ENCODE measurements at places on chromosomes 12 and 14.
A peak's percentile ranks its signal among the peaks of the same experiment; 100 is the strongest.

DNA sequence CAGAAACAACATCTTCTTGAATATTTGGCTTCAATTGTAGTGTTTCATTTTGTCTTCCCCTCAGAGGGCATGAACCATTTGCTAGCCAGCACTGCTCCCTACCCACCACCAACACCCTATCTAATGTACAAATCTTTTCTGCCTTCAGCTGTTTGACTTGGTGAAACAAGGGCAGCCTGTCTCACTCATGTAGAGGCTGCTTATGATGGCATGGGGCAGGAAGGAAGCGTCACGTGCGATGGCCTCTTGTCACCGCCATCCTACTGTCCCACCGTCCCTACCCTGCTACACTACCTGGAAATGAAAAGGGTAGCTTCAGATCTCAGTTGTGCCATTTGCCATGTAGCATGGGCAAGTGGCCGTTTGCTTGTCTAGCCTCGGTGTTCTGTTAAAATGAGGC lies 29.9 kb upstream of the LRTM2 start:
- no peak for DNase-seq

DNA sequence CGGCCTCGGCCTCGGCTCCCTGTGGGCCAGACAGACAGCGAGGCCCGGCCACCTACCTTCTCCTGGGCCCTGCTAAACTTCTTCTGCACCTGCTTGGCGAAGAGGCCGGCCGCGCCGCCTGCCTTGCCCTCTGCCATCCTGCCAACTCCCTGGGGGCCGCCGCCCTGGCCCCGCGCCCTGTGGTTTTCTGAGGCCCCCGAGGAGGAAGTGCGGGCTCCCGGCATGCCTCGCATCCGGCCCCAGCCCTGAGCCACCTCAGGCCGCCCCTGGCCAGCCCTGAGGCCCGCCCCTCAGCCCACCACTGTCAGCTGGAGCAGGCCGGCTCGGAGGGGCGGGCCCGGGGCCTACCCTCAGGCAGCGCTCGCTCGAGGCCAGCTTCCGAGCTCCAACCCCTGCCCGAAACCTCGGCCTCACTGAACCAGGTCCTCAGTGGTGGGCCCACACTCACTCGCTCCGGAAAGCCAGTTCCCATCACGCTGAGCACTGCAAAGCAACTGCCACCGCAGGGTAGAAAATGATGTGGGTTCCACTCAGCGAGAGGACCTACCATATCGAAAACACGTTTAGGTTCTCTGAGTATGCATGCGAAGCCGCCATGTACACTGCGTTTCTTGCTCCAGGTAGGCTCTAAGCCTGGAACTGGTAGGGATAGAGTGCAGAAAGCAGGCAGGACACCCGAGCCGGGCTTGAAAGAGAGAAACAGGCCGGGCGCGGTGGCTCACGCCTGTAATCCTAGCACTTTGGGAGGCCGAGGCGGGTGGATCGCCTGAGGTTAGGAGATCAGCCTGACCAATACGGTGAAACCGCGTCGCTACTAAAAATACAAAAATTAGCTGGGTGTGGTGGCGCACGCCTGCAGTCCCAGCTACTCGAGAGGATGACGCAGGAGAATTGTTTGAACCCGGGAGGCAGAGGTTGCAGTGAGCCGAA lies at the start of gene BIN2:
BIN2 (minus strand) TSS at position 209 of the 930 bp plus-strand sequence; CDS start at position 137, 72 bp downstream.
- DNase-seq, result no peak

DNA sequence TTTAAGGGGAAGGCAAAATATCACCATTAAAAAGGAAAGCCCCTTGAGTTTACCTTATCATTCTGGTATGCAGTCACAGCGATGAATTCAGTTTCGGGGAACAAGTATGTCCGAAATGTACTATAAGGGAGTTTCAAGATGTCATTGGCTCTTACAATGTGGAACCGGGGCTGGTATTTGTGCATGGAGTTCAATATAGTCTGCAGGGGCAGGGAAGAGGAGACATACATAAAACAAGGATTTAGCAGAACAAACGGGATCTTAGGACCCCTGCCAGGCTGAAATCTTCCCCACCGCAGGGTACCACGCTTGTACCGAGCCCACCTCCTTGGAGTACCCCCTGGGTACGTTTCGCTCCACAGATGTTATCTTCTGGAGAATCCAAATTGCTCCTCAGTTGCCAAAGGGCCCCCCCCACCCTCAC lies 4.5 kb downstream of the TBX3 start:
- no peak for DNase-seq

DNA sequence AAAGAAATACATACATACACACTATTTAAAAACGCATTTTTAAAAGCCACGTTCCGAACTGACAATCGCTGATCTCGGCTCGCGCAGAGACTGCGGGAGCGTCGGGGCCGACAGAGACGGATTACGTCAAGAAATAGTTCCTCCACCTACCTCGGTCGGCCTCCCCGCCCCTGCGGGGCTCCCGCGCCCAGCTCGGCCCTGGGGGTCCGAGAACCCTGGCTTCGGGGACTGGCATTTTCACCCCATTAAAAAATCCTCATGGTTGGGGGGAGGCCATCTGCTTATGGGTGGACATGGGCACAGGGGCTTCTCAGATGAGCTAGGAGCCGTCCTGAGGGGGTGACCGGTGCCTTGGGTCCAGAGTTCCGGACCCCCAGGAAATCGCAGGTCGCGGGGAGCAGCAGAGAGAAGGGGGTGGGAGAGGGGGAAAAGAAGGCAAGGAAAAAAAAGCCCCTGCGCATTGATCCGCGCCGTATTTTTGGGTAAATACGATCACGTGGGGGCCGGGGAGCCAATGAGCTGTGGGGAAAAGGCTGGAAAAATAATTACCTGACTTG lies 324 bp upstream of the HOXC9 start:
- no peak for DNase-seq

DNA sequence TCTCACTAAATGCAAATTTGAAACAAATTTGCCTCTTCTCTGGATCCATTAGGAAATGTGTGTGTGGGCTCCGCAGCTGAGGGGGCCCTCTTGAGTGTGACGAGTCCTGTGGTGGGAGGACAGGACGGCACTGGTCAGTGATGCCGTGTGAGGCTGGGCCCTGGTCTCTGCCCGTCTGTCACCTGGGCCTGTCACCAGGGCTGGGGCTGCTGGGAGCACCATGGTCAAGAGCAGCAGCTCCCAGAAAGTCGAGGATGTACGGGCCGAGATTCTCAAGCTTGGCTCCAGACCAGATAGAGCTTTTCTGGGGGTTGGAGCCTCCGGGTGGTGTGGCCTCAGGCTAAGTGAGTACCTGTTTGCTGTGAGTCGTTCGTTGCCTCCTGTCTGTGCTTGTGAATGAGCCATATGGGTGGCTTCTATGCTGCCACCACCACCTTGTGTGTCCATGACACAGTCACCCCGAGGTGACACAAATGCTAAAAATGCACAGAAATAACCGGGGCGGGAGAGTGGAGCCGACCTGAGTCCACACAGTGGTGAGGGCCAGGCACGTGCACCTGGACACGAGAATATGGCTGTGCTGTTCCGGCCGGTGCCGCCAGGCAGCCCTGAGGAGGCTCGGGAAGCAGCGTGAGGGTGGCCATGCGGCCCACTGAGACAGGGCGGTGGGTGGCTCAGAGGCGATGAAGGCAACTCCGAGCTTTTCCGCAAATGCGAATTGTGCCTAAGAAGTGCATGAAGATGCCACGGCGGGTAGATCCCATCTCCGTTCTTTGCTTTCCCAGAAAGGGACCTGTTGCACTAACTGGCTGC lies 8.7 kb downstream of the PGAM5 start:
- no peak for DNase-seq

DNA sequence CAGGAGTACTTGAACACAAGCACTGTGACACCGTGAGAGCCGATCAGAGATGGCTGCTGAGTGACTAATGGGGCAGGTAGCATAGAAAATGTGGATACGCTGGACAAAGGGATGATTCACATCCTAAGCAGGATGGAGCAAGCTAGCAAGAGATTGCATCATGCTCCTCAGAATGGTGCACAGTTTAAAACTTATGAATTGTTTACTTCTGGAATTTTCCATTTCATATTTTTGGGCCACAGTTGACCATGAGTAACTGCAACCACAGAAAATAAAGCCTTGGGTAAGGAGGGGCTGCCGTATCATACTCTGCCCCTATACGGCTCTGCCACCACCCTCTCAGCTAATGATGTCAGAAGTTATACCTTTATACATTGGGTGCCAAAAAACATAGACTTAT lies 23.3 kb upstream of the MARK3 start:
- DNase-seq, result peak; percentile 55

DNA sequence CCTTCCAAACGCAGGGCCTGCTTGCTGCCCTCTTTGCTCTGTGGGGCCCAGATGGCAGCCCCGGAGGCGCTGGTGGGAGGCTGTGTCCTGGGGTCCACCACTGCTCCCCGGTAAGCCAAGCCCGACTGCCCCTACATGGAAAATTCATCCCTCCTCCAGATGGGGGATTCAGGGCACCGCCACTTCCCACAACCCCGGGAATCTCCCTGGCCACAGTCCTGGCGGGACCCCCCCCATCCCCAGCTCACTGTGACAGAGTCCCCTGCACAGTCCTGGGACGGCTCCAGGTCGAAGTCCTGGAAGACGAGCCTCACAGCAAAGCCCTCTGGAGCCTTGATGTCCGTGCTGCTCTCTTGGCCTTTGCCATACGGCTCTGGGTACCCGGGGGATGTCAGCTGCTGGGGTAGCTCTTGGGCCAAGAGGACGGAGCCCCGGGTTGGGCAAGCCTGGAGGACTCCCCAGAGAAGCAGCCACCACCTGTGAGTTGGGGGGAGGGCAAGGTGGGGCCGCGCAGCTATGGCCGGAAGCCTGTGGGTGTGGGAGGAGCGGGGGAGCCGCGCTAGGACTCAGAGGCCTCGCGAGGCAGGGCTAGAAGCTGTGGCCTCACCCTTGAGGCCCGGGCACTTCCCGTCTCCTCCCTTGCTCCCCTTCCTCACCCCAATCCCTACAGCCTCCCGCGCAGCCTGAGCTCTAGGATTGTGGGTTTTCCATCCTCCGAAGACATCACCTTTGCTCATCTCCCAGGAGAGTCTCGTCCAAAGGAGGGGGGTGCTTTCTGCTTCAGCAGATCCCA lies 815 bp downstream of the C1RL start:
- DNase-seq, result peak; percentile 39

DNA sequence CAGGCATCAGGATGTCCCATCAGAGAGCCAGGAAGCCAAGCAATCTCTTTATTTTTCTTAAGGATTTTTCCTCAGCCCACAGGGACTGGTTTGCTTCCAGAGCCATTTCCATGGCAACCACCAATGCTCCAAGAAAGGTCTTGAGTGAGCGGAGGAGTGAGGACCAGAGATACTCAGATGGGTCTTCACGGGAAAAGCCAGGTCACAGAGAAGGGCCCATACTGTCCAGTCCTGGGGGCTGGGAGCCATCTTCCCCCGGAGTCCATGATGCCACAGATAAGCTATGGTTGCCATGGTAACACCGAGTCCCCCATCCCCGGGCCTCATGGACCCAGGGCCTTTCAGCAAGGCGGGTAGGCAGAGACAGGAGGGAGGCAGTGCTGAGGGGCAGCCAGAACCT lies 28.6 kb downstream of the CMKLR1 start:
- no peak for DNase-seq

- DNase-seq, result no peak
Measured at GRCh38 chr12:124371366-124371765, 76.5 kb downstream of the RFLNA start.

GRCh38 chr12:99133401-99133800 lies 488.3 kb downstream of the APAF1 start:
- no peak for DNase-seq

GRCh38 chr12:56591126-56591525 lies 39.0 kb downstream of the BAZ2A start:
- DNase-seq, result no peak

DNA sequence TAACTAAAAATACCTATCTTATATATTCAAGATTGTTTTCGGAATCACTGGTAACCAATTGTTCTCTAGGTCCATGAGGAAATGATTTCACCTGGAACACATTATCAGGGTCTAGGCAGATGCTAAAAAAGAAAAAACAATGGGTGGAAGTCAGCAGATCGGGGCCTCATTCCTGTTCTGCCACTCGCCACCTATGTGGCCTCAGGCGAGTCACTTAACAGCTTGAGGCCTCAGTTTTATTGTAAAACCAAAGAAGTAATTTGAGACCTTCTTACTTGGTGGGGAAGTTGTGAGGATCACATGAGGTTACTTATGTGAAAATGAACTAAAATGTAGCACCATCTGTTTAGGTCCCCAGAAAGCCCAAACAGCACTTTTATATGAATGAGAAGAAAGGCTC lies 6.2 kb upstream of the RNASE10 start:
- no peak for DNase-seq

- no peak for DNase-seq
Measured at GRCh38 chr14:33792009-33792719, 158.7 kb downstream of the EGLN3 start.

GRCh38 chr12:3049611-3050249 lies 27.4 kb upstream of the TSPAN9 start:
- DNase-seq, result no peak

DNA sequence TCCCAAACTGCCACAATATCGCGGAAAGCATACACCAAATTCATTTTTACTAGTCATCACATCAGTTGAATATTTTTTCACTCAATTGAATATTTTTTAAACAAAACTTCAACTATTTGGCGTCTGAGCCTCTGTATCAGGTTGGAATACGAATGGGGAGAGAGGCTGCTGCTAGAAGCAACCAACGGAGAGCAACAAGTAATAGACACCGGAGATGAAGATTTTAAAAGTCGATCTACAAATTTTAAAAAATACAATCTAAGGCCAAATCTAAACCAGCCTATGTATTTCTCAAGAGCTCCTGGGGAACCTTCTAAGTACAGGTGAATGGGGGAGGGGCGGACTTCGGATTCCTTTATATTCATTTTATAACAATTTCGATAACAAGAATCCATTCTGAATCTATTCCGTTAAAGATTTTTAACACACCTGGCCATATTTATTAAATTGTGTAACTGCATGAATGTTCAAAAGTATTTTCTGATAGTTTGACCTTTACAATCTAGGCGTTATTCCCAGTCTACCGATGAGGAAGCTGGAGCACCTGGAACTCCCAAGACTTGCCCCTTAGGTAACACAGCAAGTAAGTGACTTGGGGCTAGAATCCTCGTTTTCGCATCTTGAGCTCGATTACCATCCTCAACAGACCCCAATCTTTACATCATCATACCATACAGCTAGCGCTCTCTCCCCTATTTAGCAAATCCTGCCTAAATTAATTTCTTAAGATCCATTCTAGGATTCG lies 1.2 kb downstream of the GNPNAT1 start:
- no peak for DNase-seq

- peak; percentile 79 for DNase-seq
Measured at GRCh38 chr12:123571343-123571813, 13.0 kb upstream of the TMED2 start.

GRCh38 chr12:55736076-55736475 lies 6.8 kb upstream of the GDF11 start:
- DNase-seq, result no peak

DNA sequence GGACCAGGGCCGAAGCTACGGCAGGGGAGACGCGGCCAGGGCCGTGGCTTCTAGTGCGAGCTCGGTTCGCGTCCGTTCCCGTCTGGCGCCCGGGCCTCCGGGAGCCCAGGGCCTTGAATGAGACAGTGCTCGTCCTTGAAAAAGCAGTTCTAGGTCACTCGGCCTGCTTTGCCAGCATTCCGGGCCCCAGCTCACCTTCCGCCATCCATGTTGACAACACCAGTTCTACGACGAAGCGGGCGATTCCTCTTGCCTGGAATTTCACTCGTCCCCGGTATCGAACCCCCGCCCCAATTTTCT lies 4.5 kb downstream of the OR10AD1 start:
- no peak for DNase-seq

GRCh38 chr12:110379631-110380030 lies 23.9 kb downstream of the ANAPC7 start:
- no peak for DNase-seq

- no peak for DNase-seq
Measured at GRCh38 chr14:97095269-97095668, 298.1 kb downstream of the VRK1 start.

GRCh38 chr14:84181072-84181471 lies 1348.9 kb upstream of the FLRT2 start:
- no peak for DNase-seq

Data from T1000 (cell line).